Naive B cell (primary cell): ENCODE measurements at places on chromosomes 12 and 14. TPM values are rescaled to one million over a fixed set of nuclear protein-coding genes. Genes with fewer than 3 reads are reported as not detected.

- no peak for DNase-seq
- no peaks in the 10 kb centered on the region for H3K36me3 ChIP-seq
- H3K27ac ChIP-seq, result no peak overlapping the region
- no peaks in the 10 kb centered on the region for H3K4me1 ChIP-seq
- H3K4me3 ChIP-seq, result no peak overlapping the region
Measured at GRCh38 chr14:85308531-85309300, 221.2 kb upstream of the FLRT2 start.

FGD6 gene
- 0.69 TPM for polyA plus RNA-seq

DNA sequence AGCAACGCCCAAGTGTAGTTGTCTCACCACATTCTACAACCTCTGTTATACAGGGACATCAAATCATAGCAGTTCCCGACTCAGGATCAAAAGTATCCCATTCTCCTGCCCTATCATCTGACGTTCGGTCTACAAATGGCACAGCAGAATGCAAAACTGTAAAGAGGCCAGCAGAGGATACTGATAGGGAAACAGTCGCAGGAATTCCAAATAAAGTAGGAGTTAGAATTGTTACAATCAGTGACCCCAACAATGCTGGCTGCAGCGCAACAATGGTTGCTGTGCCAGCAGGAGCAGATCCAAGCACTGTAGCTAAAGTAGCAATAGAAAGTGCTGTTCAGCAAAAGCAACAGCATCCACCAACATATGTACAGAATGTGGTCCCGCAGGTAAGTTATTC is 123.0 kb downstream of the ARID2 start:
- H3K36me3 ChIP-seq, result peaks cover 42% of the 10 kb centered on the region
- no peak for DNase-seq
- no peaks in the 10 kb centered on the region for H3K4me1 ChIP-seq
- H3K27me3 ChIP-seq, result no peaks in the 10 kb centered on the region
- H3K27ac ChIP-seq, result no peak overlapping the region

- no peak for DNase-seq
- no peak overlapping the region for H3K4me3 ChIP-seq
- H3K27me3 ChIP-seq, result peaks cover 49% of the 10 kb centered on the region
- no peaks in the 10 kb centered on the region for H3K4me1 ChIP-seq
- no peaks in the 10 kb centered on the region for H3K36me3 ChIP-seq
Measured at GRCh38 chr12:52568111-52568510, 5.5 kb downstream of the KRT74 start.

CFAP54 gene
- polyA plus RNA-seq, result not detected

KRT75 gene
- not detected for polyA plus RNA-seq

DNA sequence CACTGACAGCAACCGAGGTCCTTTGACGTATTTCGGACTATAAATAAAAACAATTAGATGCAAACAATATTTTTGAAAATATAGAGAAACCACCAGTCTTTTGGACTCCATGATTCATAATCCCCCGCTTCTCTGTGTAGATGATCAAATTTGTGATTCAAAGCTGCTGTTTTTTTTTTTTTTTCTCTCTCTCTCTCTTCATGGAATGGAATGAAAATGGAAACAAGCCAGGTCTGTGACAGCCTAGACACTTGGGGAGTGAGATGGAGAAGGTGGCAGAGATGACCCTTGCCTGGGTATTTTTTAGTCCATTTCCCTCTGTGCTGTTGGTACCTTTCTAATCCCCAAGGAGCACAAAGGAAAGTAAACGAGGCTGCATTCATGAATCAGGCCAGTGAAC is 248.5 kb downstream of the GLT1D1 start:
- no peaks in the 10 kb centered on the region for H3K27me3 ChIP-seq
- H3K4me3 ChIP-seq, result no peak overlapping the region
- H3K36me3 ChIP-seq, result no peaks in the 10 kb centered on the region

LYZ gene
- polyA plus RNA-seq, result 26.0 TPM

ATL1 gene
- 5.8 TPM for polyA plus RNA-seq

CARMIL3 gene
- 0.10 TPM for polyA plus RNA-seq

CLEC14A gene
- not detected for polyA plus RNA-seq

CPNE6 gene
- polyA plus RNA-seq, result not detected

- no peak overlapping the region for H3K27ac ChIP-seq
- peaks cover 10% of the 10 kb centered on the region for H3K36me3 ChIP-seq
- no peak for DNase-seq
- H3K4me1 ChIP-seq, result no peaks in the 10 kb centered on the region
- no peak overlapping the region for H3K4me3 ChIP-seq
Measured at GRCh38 chr12:70451528-70451927, 85.4 kb downstream of the KCNMB4 start.

RNU6-7 gene
- not detected for polyA plus RNA-seq

DNA sequence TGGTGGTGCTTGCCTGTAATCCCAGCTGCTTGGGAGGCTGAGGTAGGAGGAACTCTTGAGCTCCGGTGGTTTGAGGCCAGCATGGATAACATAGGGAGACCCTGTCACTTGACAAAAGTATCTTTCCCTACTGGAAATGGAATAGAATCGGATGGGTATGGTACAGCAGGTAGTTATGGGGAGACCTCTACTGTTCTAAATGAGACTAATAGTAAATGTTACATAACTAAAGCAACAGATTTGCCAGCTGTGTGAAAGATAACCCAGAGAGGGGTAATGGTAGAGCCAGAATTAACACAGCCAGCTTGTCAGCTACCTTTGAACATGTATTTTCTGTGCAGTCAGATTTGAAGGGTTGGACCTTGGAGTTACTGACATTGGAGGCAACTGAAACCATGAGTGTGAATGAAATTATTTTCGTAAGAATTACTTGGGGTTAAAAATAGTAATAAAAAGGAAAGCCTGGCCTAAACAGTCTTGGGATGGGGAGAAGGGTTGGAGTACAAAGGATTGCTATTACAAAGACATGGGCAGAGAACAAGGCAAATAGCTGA is 21.7 kb upstream of the NUP107 start:
- no peak overlapping the region for H3K4me3 ChIP-seq
- H3K27me3 ChIP-seq, result no peaks in the 10 kb centered on the region
- peak overlapping the region; percentile 89 for H3K27ac ChIP-seq
- no peak for DNase-seq
- H3K36me3 ChIP-seq, result no peaks in the 10 kb centered on the region

DNA sequence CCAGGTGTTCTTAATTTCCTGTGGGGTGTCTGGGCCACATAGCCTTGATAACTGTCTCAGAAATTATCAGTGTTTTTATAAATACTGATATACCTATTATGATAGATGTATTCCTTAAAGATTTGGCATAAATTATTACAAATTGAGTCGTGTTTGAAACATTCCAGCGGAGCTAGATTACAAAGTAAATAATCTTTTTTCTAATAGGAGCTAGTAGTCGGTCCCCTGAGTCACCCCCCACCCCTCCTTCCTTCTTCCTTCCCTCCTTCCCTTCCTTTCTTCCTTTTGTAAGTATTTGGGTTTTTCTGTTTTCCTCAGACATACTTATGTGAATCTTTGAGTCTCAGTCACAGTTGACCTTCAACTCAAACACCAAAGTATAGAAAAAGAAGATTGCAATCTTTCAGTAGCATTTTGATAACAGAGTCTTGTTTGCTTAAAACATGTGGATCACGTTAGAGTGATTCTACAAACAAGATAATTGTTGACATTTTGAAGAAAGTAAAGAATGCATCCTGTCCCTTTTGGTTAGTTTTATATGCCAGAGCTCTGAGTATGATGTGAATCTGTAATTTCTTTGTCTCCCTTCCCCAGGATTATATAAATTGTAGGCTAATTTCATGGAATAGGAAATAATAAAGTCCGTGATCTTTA is 264.0 kb downstream of the FUT8 start:
- no peak for DNase-seq
- H3K4me1 ChIP-seq, result no peaks in the 10 kb centered on the region
- no peaks in the 10 kb centered on the region for H3K36me3 ChIP-seq

TPPP2 gene
- not detected for polyA plus RNA-seq

DNA sequence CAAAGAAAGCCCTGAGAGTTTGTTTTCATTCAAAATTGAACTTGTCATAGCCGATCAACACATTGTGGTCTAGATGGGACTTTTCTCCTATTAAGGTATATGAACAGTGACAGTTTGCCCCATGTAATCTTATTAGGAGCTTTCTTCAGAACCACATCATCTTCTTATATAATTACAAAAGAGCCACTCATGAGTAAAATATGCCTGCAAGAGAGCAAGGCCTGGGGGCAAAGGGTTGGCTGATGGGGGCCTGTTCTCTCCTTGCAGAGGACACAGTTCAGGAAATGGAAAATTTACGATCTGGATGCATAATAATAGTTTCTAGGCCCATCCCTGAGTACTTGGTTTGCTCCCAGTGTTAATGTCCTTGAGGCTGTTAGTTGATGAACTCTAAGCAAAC is 87.8 kb downstream of the FLRT2 start:
- no peak for DNase-seq
- H3K27me3 ChIP-seq, result no peaks in the 10 kb centered on the region
- H3K4me1 ChIP-seq, result no peaks in the 10 kb centered on the region
- H3K4me3 ChIP-seq, result no peak overlapping the region
- no peak overlapping the region for H3K27ac ChIP-seq

GRCh38 chr12:15910864-15911721 is at the start of gene DERA:
DERA (plus strand) TSS chr12:15911332; CDS start chr12:15911384, 52 bp downstream.
- peak within 1 kb of the TSS; percentile 91 for H3K4me3 ChIP-seq
- H3K4me1 ChIP-seq, result peaks cover 9% of the 10 kb centered on the region
- peak; percentile 57 for DNase-seq
- no peaks in the 10 kb centered on the region for H3K27me3 ChIP-seq

AVPR1A gene
- polyA plus RNA-seq, result not detected

BCL7A gene
- polyA plus RNA-seq, result 101 TPM

DNA sequence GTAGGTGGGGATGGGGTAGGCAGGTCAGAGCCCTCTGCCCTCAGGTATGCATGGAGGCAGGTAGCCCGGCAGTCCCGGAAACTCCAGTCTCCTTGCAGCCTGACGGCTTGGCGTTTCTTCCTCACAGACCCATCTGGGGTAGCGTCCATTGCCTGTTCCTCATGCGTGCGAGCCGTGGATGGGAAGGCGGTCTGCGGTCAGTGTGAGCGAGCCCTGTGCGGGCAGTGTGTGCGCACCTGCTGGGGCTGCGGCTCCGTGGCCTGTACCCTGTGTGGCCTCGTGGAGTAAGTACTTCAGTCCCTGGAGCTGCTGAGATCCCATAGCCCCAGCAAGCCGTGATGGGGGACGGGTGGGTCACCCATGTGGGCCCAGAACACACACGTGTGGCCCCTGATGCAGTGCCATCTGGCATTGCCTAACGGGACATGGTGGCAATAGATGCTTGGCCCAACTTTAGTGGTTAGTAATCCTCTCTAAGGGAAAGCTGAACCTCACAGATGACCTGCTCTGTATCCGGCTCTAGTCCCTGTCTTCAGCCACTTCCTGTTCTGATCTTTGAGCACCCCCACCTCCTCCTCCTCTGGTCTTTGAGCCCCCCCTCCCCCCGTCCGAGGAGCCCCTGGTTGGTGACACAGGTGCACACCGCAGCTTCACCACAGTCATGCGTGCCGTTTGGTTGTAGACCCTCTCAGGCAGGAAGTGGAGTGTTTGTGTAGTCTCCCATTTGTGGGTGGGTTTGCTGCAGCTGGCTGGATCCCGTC is 3.7 kb downstream of the SIVA1 start:
- no peak overlapping the region for H3K27ac ChIP-seq
- H3K27me3 ChIP-seq, result no peaks in the 10 kb centered on the region
- H3K4me3 ChIP-seq, result no peak overlapping the region
- peaks cover 5% of the 10 kb centered on the region for H3K36me3 ChIP-seq
- peaks cover 43% of the 10 kb centered on the region for H3K4me1 ChIP-seq

PTPRB gene
- not detected for polyA plus RNA-seq

POLR3B gene
- 4.7 TPM for polyA plus RNA-seq

GRCh38 chr12:65188179-65188701 is 18.9 kb downstream of the LEMD3 start:
- H3K4me3 ChIP-seq, result peak overlapping the region; percentile 18
- no peaks in the 10 kb centered on the region for H3K27me3 ChIP-seq
- peaks cover 4% of the 10 kb centered on the region for H3K36me3 ChIP-seq
- DNase-seq, result no peak

DHRS4 gene
- 22.6 TPM for polyA plus RNA-seq

DNA sequence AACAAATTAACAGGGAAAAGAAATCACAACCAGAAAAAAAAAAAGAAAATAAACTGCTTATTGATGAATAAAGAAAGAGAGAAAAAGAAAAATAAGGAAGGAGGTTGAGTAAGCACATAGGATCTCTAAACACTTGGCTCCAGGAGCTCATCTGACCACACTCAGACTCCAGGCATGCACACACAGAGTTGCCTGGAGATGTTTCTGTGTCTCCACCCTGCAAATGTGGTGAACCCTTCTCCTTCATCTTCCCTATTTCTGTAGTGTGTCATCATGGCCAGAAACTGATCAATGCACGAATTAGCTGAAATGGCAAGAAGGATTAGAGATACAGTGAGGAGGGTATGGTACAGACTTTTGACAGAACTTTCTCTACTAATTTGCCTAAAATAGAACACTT is 20.2 kb downstream of the OR4N2 start:
- no peak overlapping the region for H3K4me3 ChIP-seq
- no peak for DNase-seq
- no peaks in the 10 kb centered on the region for H3K36me3 ChIP-seq
- H3K27ac ChIP-seq, result no peak overlapping the region
- no peaks in the 10 kb centered on the region for H3K27me3 ChIP-seq
- no peaks in the 10 kb centered on the region for H3K4me1 ChIP-seq

- H3K27ac ChIP-seq, result peak overlapping the region; percentile 95
- DNase-seq, result peak; percentile 39
- no peaks in the 10 kb centered on the region for H3K36me3 ChIP-seq
- H3K27me3 ChIP-seq, result no peaks in the 10 kb centered on the region
- H3K4me1 ChIP-seq, result peaks cover 31% of the 10 kb centered on the region
- H3K4me3 ChIP-seq, result peak overlapping the region; percentile 92
Measured at GRCh38 chr12:122023339-122024131, 1.9 kb downstream of the BCL7A start.

CLEC4A gene
- polyA plus RNA-seq, result 85.8 TPM

DNA sequence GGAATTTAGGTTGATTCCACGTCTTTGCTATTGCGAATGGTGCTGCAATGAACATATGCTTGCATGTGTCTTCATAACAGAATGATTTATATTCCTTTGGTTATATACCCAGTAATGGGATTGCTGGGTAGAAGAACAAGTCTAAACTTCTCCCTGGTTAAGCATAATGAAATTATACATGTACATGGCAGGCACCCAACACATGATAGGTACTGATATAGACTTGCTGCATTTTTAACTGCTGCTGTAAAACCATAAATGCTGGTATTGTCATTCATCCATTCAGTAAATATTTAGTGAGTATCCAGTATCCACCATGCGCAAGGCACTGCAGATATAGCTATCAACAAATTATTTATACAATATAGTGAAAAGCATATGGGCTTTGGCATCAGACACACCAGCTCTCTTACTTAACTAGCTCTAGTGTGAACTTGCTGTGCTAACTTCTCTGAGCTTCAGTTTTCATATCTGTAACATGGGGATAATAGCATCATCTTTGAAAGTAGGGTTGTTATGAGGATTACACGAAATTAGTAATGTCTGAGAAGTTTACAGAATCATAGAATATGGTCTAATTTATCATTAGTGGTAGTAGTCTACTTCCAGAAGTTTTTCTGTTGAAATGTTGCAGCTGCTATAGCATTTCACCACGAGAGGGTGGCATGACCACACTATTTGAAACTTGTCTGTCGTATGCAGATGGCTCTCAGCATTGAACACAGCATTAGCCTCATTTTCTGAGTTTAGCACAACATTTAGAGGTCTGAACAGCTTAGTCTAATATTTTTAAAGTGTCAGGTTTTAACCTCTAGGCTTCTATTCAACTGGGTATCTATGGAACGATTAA is 32.0 kb upstream of the SEL1L start:
- no peak overlapping the region for H3K27ac ChIP-seq
- peaks cover 37% of the 10 kb centered on the region for H3K27me3 ChIP-seq
- H3K4me1 ChIP-seq, result no peaks in the 10 kb centered on the region
- DNase-seq, result no peak
- H3K4me3 ChIP-seq, result no peak overlapping the region
- H3K36me3 ChIP-seq, result no peaks in the 10 kb centered on the region

GRCh38 chr12:1799882-1800400 is 20.4 kb upstream of the LRTM2 start:
- no peak overlapping the region for H3K27ac ChIP-seq
- no peak for DNase-seq
- H3K36me3 ChIP-seq, result no peaks in the 10 kb centered on the region
- peaks cover 30% of the 10 kb centered on the region for H3K4me1 ChIP-seq
- H3K27me3 ChIP-seq, result no peaks in the 10 kb centered on the region
